H1 (cell line): ENCODE measurements at places on chromosomes 5 and 9.

DNA sequence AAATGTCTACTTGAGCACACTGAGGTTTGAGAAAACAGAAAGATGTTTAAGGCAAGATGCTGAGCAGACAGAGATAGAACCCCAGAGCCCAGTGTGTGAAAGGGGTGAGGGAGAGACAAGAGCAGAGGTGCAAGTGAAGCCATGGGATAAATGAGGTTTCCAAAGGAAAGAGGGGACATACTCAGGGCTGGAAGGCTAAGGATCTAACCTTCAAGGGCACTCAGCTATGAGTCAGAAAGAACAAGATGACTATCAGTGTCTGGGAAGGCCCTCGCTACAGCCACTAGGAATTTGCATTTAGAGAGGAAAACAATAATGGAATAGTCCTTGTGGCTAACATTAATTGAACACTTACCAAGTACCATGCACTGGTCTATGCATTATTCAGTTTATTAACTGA is 113.7 kb downstream of the HTR4 start:
- no peak for DNase-seq

- DNase-seq = no peak
Measured at GRCh38 chr9:85041466-85042137, 372.1 kb downstream of the NTRK2 start.

- no peak for DNase-seq
Measured at GRCh38 chr5:76775921-76776320, 42.9 kb upstream of the F2RL1 start.

DNA sequence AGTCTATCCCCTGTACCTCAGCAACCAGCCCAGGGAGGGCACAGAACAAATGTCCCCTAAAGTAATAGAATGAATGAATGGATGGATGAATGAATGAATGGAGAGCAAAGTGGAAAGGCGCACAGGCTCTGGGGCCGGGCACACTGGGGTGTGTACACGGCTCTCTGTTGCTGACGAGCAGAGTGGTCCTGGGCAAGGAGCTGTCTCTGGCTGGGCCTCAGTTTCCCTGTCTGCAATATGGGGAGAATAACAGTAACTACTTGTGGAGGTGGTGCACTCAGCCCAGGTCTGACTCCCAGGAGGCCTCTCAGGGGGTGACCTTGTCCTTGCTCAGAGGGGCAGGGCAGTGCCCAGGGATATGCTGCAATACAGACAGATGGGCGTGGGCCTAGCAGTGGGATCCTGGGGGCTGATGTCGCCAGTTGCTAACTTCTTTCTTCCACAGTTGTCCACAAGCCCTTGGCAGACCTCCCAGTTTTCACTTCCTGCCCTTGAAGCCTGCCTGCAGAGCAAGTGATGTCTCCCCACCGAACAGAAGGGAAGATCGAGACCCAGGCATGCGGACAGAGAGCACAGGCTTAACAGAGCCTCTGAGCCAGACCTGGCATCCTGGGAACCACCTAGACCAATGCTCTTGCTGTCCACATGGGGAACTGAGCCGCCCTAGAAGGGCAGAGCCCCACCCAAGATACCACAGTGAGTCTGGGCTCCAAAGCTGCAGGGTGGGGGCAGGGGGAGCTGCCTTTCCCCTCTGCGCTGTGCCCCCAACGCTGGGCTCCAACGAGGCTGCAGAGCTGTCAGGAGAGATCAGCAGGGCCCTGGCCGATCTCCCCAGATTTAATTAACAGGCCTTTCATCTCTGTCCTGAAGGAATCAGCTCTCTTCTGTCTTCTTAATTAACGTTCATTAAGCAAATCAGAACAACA is 13.6 kb upstream of the LAMC3 start:
- DNase-seq = no peak

DNA sequence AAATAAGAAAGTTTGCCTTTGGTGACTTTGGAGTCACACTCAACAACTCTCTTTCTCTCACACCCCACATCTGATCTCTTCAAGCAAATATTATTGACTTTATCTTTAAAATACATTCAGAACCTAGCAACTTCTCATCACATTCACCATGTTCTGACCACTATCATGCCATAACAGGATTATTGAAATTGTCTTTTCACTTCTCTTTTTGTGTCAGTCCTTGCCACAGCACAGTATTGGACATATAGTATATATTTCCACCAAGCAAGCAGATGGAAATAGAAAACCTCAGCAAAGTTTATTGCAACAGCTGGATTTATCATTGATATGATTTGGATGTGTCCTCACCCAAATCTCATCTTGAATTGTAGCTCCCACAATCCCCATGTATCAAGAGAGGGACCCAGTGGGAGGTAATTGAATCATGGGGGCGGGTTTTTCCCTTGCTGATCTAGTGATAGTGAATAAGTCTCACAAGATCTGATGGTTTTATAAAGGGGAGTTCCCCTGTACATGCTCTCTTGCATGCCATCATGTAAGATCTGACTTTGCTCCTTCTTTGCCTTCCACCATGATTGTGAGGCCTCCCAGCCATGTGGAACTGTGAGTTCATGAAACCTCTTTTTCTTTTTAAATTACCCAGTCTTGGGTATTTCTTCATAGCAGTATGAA is 26.9 kb upstream of the ITGA1 start:
- DNase-seq = no peak
